ENCODE measurements at places on chromosomes 6 and 20. TPM values are rescaled to one million over a fixed set of nuclear protein-coding genes. Genes with fewer than 3 reads are reported as not detected.

SLC35D3 gene
- not detected for total RNA-seq

MAK gene
- 0.22 TPM for total RNA-seq

RNF144B gene
- 2.1 TPM for total RNA-seq

TMC2 gene
- total RNA-seq: not detected

GSTA2 gene
- total RNA-seq: not detected

Measured in HCT116 (cell line).